T-helper 2 cell treated with Interferon-gamma antibody and Interleukin-4, amounts not matched to agents 5 μg/mL and 100 μg/mL, for 36 hours (primary cell): ENCODE measurements at places on chromosomes 7 and 10.

DNA sequence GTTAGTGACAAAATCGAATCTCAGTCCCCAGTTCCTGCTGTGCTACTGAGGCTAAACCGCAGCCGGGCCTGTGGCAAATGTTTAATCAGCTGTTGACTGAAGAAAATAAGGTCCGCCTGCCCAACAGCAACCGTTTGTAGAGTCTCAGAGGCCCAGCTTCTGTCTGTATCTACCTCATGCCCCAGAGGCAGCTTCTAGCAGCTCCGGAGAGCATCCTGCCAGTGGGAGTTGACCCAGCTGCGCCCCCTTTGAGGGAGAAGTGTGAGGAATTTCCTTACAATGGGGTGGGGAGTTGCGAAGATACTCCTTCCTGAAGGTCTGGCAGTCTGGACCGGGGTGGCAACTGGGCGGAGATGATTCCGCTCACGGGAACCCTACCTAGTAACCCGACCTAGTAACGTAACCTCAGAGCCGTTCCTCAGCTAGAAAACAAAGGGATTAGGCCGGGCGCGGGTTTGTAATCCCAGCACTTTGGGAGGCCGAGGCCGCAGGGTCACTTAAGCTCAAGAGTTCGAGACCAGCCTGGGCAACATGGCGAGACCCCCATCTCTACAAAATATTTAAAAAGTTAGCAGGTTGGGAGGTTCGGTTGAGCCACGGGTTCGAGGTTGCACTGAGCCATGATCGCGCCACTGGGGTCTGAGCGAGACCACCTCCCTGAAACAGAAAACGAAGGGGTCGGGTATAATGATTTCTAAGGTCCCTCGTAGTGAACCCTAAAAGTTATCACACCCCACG, 846 bp upstream of the ZNF775 start:
- DNase-seq: peak; percentile 32

- DNase-seq: no peak
Measured at GRCh38 chr7:46215987-46216567, 295.0 kb upstream of the IGFBP3 start.

- no peak for DNase-seq
Measured at GRCh38 chr10:58996063-58996462, 180.4 kb upstream of the PHYHIPL start.

GRCh38 chr7:41702635-41703371, at the start of gene INHBA:
INHBA (minus strand) TSS chr7:41703090; CDS start chr7:41700374, 2,716 bp downstream.
- no peak for DNase-seq

GRCh38 chr10:83607959-83608745, 531.2 kb upstream of the GHITM start:
- DNase-seq: no peak
